ENCODE measurements at places on chromosomes 1 and 21. TPM values are rescaled to one million over a fixed set of nuclear protein-coding genes. Genes with fewer than 3 reads are reported as not detected.
A peak's percentile ranks its signal among the peaks of the same experiment; 100 is the strongest.

DNA sequence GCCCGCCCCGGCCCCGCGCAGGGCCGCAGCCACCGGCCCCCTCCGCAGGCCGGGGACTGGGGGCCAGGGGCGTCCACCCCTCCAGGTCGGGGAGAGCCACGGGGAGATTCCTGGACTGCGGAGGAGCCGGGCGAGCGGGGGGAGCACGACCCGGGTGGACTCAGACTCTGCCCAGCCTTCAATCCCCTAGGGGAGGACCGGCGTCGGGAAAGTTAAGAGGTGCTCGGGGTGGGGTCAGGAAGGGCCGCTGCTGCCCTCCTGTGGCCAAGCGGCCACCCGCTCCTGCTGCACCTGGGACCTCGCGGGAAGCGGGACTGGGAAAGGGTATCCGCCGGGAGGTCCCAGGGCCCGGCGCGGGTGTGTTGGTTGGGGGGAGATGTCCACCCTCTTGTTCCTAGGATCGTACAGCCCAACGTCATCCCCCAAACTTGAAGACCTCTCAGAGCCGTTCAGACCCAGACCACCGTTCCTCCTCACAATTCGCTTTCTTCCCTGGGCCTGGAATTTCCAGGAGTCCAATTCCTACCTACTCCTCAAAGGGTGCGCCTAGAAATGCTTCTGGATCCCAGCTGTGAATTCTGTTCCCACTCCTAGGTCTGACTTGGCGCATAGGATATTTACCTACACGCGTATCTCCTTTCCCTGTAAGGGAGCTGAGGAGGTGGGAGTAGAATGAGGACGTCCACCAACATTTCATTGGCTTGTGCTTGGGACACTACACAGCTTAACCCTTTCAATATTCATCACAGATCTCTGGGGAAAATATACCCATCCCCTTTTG lies 484 bp upstream of the RHOC start:
- peaks cover 12% of the 10 kb centered on the region for H3K4me1 ChIP-seq
- peak overlapping the region; percentile 96 for H3K27ac ChIP-seq
- peak overlapping the region; percentile 86 for H3K4me3 ChIP-seq
- peak; percentile 90 for DNase-seq

The MEGF6 gene
- total RNA-seq: 6.4 TPM

- H3K36me3 ChIP-seq: no peaks in the 10 kb centered on the region
- H3K27me3 ChIP-seq: no peaks in the 10 kb centered on the region
- H3K27ac ChIP-seq: peak overlapping the region; percentile 71
Measured at GRCh38 chr1:23394181-23394580, 24.5 kb upstream of the ZNF436 start.

The NCAM2 gene
- 2.8 TPM for total RNA-seq

- H3K4me3 ChIP-seq: no peak overlapping the region
- H3K27ac ChIP-seq: no peak overlapping the region
- no peaks in the 10 kb centered on the region for H3K36me3 ChIP-seq
- no peaks in the 10 kb centered on the region for H3K27me3 ChIP-seq
- DNase-seq: no peak
Measured at GRCh38 chr1:178122283-178122682, 28.4 kb downstream of the RASAL2 start.

DNA sequence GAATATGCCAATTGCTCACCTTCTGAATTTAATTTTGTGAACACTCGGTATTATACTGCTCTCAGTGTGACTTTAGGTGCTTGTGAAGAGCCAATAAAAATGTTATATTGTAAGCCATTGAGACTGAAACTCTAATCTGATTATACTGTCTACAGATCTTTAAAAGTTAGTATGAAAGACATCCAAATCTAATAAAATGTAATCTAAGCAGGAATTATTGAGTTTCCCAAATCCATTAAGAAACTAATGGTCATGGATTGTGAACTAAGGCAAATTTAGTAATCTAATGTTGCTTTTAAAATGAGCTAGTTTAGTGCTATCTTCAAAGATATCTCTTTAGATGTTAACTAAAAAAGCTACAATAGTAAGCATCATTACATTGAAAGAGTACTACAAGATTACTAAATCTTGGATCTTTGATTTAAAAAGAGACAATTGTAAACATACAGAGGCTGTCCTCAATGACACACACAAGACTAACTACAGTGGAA lies 1132.4 kb upstream of the B3GALT2 start:
- no peak overlapping the region for H3K27ac ChIP-seq
- no peak overlapping the region for H3K4me3 ChIP-seq
- H3K4me1 ChIP-seq: no peaks in the 10 kb centered on the region
- no peaks in the 10 kb centered on the region for H3K27me3 ChIP-seq
- H3K36me3 ChIP-seq: no peaks in the 10 kb centered on the region

DNA sequence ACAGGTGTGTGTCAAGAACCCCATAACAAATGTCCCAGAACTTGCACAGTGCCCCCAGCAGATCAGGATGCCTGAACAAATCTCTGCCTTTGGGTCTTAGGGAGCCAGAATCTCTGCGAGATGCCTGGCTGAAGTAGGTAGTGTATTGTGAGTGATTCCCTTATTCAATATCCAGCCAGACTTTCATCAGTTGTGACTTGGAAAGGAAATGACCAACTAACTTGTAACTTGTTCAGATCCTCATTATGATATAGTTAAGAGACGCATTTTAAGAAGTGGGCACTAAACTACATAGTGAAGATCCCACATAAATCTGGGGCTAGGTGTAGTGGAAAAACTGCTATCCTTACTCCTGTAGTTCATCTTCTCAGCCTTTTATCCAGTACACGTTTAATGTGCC lies 11.8 kb downstream of the OLIG2 start:
- H3K27ac ChIP-seq: no peak overlapping the region
- no peaks in the 10 kb centered on the region for H3K4me1 ChIP-seq
- DNase-seq: no peak
- H3K36me3 ChIP-seq: no peaks in the 10 kb centered on the region
- H3K27me3 ChIP-seq: peaks cover 20% of the 10 kb centered on the region
- H3K4me3 ChIP-seq: no peak overlapping the region

DNA sequence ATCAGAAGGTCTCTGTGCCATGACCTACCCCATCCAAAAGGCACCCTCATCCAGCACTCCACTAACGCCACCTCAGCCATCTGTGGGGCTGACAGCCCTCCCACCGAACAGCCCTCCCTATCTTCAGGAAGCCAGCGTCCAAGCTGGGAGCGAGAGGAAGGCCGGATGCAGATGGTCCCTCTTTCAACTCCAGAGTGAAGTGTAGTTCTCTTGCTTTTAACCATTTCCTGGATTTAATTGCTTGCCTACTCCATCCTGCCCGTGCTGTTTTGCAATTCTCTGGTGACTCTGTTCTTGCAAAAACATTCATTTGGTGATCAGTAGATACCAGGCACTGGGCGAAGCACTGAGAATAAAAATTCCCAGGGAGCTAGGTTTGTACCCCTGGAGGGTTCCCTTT lies 8.2 kb upstream of the DYRK1A start:
- H3K4me3 ChIP-seq: no peak overlapping the region
- no peak overlapping the region for H3K27ac ChIP-seq
- DNase-seq: no peak

- H3K27me3 ChIP-seq: no peaks in the 10 kb centered on the region
- H3K27ac ChIP-seq: no peak overlapping the region
- H3K4me3 ChIP-seq: no peak overlapping the region
- H3K36me3 ChIP-seq: no peaks in the 10 kb centered on the region
Measured at GRCh38 chr21:38333301-38334272, 76.8 kb downstream of the KCNJ15 start.

The LDLRAD2 gene
- total RNA-seq: 0.25 TPM

The KRTAP12-2 gene
- total RNA-seq: not detected

- H3K27ac ChIP-seq: no peak overlapping the region
- no peaks in the 10 kb centered on the region for H3K36me3 ChIP-seq
- no peaks in the 10 kb centered on the region for H3K4me1 ChIP-seq
- no peak overlapping the region for H3K4me3 ChIP-seq
Measured at GRCh38 chr1:30111431-30111830, 612.0 kb downstream of the MATN1 start.

The A3GALT2 gene
- not detected for total RNA-seq

GRCh38 chr21:26777166-26777565 lies 68.0 kb downstream of the ADAMTS1 start:
- no peaks in the 10 kb centered on the region for H3K27me3 ChIP-seq
- no peaks in the 10 kb centered on the region for H3K36me3 ChIP-seq
- H3K27ac ChIP-seq: no peak overlapping the region
- no peaks in the 10 kb centered on the region for H3K4me1 ChIP-seq
- H3K4me3 ChIP-seq: no peak overlapping the region

DNA sequence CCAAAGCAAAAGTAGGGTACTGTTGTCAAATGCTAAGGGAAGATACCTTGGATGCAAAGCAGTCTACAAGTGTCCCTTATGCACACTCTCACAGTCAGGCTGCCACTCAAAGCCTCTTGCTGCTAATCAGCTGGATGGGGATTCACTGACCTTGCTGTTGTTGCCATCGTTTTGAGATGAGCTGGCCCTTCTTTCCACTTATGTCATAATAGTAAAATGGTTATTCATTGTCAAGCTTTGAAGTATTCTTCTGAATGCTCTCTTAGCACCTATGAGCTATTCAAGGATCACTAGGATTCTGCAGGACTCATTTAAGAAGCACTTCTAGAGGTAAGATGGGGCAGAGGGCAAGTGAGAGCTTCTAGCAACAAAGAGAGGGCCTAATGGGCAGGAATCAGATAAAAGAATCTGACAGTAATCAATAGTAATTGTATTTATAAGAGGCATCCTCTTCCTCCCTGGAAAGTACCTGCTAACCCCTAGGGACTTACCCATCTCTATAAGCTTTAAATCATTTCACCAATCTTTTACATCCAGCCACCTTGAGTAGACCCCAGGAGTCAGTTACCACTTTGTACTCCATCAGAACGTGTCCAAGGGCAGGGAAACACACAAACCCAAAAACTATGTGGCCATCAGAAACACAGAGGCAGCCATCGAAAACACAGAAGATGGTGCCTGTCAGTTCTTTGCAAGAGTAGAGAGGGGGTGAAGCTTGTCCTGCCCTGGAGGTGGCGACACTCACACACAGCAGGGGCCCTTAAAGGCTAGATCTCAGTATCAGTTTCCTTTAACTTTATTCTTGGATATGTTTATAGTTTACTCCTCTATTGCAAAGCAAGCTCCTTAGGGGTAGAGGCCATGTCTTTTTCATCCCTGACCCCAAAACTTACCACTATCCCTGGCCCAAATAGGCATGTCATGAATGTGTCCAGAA lies 103.7 kb upstream of the NFIA start:
- no peaks in the 10 kb centered on the region for H3K4me1 ChIP-seq
- no peaks in the 10 kb centered on the region for H3K36me3 ChIP-seq
- no peaks in the 10 kb centered on the region for H3K27me3 ChIP-seq
- H3K4me3 ChIP-seq: no peak overlapping the region
- DNase-seq: peak; percentile 30

- no peak overlapping the region for H3K27ac ChIP-seq
- H3K4me3 ChIP-seq: no peak overlapping the region
- no peaks in the 10 kb centered on the region for H3K36me3 ChIP-seq
- DNase-seq: no peak
- no peaks in the 10 kb centered on the region for H3K4me1 ChIP-seq
Measured at GRCh38 chr1:25738499-25738898, 61.5 kb upstream of the SELENON start.

The PLEKHN1 gene
- total RNA-seq: 0.64 TPM

DNA sequence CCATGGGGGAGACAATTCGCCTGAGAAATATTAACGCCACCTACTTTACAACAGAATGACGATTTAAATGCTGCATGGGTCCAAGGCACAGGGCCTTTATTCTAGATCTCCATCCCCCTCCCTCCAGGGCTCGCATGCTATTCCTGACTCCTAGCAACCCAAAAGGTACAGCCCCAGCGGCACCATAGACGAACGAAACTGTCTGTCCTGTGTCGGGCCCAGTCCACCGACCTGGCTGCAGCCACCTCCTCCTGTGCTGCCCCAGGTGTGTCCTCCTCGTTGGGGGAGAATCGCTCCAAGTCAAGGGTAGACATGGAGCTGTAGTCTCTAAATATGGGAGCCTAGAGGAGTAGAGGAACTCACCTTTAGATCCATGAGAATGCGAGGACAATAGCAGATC lies 196.5 kb downstream of the TOMM20 start:
- no peaks in the 10 kb centered on the region for H3K27me3 ChIP-seq
- H3K4me1 ChIP-seq: no peaks in the 10 kb centered on the region
- peak; percentile 7 for DNase-seq
- H3K36me3 ChIP-seq: no peaks in the 10 kb centered on the region
- H3K27ac ChIP-seq: no peak overlapping the region
- H3K4me3 ChIP-seq: no peak overlapping the region

GRCh38 chr1:95281781-95282517 lies 47.9 kb downstream of the RWDD3 start:
- H3K36me3 ChIP-seq: no peaks in the 10 kb centered on the region
- no peak overlapping the region for H3K27ac ChIP-seq
- DNase-seq: no peak

- DNase-seq: peak; percentile 87
- H3K4me1 ChIP-seq: peaks cover 5% of the 10 kb centered on the region
- H3K27ac ChIP-seq: peak overlapping the region; percentile 41
- no peaks in the 10 kb centered on the region for H3K27me3 ChIP-seq
- no peaks in the 10 kb centered on the region for H3K36me3 ChIP-seq
- H3K4me3 ChIP-seq: no peak overlapping the region
Measured at GRCh38 chr1:6475381-6476133, 9.6 kb upstream of the TNFRSF25 start.

- no peak overlapping the region for H3K4me3 ChIP-seq
- no peaks in the 10 kb centered on the region for H3K36me3 ChIP-seq
- no peaks in the 10 kb centered on the region for H3K4me1 ChIP-seq
Measured at GRCh38 chr1:98920441-98921110, 84.1 kb downstream of the PLPPR5 start.

DNA sequence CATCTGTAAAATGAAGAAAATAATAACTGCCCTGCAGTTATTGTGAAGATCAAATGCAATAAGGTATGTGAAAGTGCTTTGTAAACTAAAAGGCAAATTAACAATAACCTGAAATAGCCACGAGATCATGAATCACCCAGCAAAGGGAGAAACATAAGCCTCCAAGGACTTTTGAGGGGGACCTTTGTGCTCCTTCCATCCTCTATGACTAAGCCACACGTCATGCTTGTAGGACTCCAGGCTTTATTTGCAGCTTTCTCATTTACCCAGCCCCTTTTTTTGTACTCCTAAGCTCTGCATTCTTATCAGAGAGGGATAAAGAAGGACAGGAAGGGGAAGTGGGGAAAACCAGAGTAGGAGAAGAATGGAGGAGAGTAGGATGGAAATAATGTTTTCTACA lies 115.1 kb downstream of the PROX1 start:
- no peak for DNase-seq
- no peak overlapping the region for H3K4me3 ChIP-seq
- H3K36me3 ChIP-seq: no peaks in the 10 kb centered on the region
- no peaks in the 10 kb centered on the region for H3K4me1 ChIP-seq

DNA sequence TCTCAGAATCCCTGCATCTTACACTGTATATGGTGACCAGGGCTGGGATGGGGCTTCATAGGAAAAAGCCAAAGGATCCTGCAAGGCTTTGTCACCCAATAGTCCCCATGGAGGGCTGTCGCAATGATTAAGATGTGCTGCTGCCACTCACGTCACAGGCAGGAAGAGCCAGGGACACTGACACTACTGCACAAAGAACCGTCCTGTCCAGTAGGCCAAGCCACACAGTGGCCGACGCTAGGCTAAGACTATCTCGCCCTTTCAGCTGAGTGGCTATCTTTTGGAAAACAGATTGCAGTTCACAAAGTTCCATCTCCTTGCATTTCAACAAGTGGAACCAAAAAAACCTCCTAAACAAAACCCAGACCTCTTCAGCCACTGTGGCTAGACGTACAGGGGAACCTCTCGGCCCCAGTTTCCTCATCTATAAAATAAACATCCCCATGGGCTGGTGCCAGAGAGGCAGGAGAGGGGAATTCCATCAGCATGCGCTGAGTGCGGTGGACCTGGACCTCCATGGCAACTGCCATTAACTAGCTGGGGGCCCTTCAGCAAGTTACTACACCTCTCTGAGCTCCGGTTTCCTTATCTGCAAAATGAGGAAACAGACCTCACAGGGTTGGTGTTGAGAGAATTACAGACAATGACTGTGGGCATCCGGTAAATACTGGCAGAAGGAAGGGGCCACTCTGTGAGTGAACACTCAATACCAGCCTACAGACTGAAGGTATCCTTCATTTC lies 8.7 kb downstream of the CAPZB start:
- H3K4me1 ChIP-seq: no peaks in the 10 kb centered on the region
- H3K27ac ChIP-seq: peak overlapping the region; percentile 39
- no peaks in the 10 kb centered on the region for H3K27me3 ChIP-seq
- no peaks in the 10 kb centered on the region for H3K36me3 ChIP-seq

Data from colonic mucosa (tissue), 4 donors.